ENCODE measurements at places on chromosomes 6 and 20.

- DNase-seq = no peak
These were observed 58.7 kb upstream of the MTHFD1L start for GRCh38 chr6:150806790-150807189.

DNA sequence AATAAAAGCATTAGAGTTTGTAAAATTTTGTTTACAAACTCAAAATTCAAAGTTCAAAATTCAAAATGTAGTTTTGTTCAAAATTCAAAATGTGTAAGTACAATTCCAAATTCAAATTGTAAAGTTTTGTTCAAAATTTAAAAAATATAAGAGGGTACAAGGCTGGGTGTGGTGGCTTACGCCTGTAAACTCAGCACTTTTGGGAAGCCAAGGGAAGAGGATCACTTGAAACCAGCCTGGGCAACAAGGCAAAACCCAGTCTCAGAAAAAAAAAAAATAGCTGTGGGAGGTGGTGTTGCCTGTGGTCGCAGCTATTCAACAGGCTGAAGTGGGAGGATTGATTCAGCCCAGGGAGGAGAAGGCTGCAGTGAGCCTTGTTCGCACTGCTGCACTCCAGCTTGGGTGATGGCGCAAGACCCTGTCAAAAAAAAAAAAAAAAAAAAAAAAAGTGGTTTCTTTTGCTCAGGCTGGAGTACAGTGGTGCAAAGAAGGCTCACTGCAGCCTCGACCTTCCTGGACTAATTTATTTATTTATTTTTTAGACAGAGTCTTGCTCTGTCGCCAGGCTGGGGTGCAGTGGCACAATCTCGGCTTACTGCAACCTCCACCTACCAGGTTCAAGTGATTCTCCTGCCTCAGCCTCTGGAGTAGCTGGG is 5.4 kb upstream of the ZBTB12 start:
- DNase-seq = no peak

GRCh38 chr6:148405894-148406293 is 63.3 kb downstream of the SASH1 start:
- no peak for DNase-seq

DNA sequence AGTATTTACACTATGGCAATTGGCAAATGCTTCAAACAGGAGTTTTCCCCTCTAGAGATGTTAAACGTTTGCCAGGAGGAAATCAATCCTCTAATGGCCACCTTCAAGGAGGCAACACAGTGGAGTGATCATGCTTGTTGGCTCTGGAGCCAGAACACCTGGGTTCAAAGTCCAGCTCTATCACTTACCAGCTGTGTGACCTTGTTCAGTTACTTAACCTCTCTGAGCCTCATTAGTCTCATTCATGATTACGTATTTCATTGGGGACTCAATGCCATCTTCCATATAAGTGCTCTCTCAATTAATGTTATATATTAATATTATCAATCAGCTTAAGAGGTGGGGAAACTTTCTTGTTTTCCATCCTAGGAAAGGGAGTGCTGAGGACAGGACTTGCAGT is 26.1 kb downstream of the SLC52A3 start:
- no peak for DNase-seq

DNA sequence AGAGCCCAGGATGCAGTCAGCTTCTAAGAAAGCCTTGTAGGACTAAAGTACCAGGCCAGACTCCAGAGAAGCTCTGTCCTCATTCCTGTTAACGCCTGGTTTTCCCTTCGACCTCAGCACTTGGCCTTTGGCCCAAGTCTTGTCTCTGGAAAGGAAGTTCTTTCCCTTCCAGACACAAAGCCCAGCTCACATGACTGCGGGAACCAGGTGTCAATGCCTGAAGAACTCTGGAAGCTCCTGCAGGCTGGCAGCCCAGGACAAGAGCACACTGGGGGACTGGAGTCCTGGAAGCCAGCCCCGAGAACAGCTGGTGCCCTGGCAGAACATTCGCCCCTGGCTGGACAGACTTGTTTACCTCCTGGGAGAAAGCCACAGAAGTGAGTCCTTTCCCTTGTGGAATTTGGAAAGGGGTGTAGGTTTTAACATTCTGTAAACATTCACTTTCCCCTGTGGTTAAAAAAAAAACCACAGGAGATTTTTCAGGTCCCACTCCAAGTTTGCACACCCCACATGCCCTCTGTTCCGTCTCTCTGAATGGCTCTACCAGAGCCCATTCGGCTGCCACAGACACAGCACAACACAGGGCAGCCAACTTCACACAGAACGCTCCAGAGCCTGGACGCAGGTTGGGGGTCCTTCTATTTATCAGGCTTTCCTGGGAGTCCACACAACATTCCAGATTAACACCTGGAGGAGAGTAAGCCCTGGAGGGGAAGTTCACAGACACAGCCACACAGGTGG is 18.1 kb downstream of the ACSS1 start:
- no peak for DNase-seq

GRCh38 chr20:50772420-50773185 is 22.3 kb upstream of the BCAS4 start:
- no peak for DNase-seq

Measured in stimulated activated CD4-positive, alpha-beta T cell treated with anti-CD3 and anti-CD28 coated beads, TNF-alpha, amount 100 ng/mL, for 4 hours (primary cell).